Fibroblast of the aortic adventitia (primary cell): ENCODE measurements at places on chromosomes 11 and 22.

DNA sequence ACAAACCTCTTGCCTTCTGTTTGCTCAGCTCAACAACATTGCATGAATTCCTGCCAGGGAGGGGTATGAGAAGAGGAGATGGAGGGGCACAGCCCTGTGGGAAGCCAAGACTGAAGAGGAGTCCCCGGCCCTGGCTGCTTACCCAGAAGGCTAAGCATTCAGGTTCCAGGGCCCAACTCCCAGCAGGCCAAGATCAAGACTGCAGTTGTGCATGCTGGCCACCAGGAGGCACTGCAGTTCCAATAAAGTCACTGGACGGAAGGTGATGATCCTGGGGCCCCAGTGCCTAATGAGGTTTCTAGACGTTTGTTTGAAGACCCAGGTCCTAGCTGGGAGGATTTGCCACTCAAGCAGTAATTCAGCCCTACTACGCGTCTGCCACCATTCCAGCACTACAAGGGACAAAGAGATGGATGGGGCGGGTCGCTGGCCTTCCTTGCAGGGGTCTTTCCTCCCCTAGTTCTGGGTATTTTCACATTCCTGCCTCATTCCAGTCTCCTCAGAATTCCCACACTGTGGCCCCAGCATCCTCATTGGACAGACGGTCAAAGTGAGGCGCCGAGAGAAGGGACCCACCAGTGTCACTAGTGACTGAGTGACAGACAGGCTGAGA lies 23.6 kb downstream of the ALX4 start:
- peak; percentile 58 for DNase-seq

- DNase-seq: peak; percentile 9
Observed at GRCh38 chr11:62324731-62325556, 12.3 kb upstream of the ASRGL1 start.

DNA sequence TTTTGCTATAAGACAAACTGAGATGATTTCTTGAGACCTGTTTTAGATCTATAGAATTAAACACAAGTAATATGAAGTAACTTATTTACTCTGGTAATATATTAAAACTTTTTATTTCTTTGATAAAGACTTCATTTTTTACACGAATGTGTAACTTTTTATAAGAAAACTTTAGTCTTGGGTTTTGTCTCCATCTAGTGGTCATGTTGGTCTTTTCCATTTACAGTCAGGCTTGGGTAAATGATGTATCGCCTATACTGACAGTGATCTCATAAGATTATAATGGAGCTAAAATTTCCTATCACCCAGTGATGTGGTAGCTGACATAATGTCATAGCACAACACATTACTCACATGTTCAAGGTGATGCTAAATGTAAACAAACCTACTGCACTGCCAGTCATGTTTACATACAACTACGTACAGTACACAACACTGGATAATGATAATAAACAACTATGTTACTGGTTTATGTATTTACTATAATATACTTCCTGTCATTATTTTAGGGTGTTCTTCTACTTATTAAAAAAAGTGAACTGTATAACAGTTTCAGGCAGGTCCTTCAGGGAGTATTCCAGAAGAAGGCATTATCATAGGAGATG lies 7.5 kb upstream of the C11orf97 start:
- DNase-seq: peak; percentile 81

DNA sequence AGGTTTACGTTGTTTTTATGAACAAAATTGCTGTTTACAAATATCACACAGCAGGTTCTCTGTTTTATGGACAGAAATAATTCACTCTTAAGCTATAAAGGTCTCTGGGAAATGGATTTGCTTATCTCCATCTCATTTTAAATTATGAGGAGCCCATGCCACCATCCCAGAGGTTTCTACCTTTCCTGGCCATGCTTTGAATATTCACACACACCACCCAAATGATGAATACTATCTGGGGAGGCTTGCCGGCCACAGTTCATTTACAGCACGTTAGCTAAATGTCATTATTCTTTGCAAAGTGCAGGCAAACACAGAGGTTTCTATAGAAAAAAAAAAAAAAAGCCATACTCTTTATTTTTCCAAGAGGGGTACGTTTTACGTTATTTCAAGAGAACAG lies 1446.7 kb downstream of the FAM181B start:
- DNase-seq: no peak

- DNase-seq: peak; percentile 43
Observed at GRCh38 chr11:69700278-69701140, 3.3 kb downstream of the FGF19 start.

DNA sequence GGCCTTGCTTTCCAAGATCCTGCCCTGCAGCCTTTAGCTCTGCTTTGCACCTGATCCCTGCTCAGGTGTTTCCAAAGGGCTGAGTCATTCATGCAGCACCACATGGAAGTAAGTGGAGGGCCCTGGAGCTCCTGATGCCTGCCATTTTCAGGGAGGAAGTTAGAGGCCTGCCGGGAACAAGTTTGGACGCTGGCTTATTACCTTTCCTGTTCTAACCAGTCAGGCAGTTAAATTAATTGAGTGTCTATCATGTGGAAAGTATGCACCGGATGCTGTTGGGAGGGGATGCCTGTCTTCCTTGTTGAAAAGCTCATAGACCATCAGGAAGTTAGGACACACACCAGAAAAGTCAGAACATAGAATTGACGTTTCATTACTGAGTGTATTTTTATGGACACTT lies 73.7 kb upstream of the PLET1 start:
- no peak for DNase-seq

GRCh38 chr22:35838855-35839576 lies 121.3 kb downstream of the APOL5 start:
- peak; percentile 85 for DNase-seq

- no peak for DNase-seq
Observed at GRCh38 chr11:69377029-69377952, 83.3 kb downstream of the MYEOV start.

- no peak for DNase-seq
Observed at GRCh38 chr11:44943118-44943517, 7.6 kb downstream of the TP53I11 start.

DNA sequence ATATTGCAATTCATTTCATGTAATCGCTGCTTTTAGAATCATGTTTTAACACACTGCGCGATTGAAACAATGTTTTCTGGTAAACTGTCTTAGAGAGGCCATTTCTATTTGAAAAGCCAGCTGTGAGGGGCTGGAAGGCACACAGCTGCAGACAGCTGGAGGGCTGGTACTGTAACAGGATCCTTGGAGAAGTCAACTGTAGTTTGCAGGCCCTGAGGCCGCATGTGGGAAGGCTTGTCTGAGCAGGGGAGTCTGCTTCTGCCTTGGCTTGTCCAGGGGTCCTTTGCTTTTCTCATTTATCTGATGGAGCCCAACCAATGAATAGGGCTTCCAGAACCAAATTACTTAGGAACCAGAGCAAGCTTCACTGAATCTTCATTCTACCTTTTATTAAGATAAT lies 313.5 kb downstream of the BLID start:
- no peak for DNase-seq

DNA sequence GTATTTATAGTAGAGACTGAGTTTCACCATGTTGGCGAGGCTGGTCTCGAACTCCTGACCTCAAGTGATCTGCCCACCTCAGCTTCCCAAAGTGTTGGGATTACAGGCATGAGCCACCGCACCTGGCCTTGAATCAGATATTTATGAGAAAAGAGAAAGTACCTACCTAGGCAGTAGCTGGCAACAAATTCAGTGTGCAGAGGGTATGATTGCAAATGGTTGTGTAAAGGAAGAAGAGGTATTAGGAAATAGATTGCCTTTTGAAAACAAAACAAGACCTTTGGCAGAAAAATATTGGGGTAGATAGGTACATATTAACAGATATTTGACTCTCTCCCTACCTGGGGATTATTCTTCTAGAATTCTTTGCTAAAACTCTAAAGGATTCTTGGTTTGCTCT lies 38.5 kb upstream of the LIN7C start:
- DNase-seq: no peak

DNA sequence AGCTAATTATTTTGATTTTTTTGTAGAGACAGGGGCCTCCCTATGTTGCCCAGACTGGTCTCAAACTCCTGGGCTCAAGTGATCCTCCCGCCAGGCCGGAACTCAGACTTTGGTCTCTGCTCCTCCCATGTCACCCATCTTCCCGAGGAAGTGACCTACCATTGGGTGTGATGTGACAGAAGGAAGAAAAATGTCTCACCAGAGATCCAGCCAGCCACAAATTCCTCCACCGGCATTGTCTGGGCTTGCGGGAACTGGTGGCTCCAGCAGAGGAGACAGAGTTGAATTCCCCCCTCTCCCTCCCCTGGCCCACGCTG lies 772 bp downstream of the SLC25A45 start:
- peak; percentile 56 for DNase-seq

GRCh38 chr11:93907901-93908300 lies 57.5 kb upstream of the VSTM5 start:
- no peak for DNase-seq

DNA sequence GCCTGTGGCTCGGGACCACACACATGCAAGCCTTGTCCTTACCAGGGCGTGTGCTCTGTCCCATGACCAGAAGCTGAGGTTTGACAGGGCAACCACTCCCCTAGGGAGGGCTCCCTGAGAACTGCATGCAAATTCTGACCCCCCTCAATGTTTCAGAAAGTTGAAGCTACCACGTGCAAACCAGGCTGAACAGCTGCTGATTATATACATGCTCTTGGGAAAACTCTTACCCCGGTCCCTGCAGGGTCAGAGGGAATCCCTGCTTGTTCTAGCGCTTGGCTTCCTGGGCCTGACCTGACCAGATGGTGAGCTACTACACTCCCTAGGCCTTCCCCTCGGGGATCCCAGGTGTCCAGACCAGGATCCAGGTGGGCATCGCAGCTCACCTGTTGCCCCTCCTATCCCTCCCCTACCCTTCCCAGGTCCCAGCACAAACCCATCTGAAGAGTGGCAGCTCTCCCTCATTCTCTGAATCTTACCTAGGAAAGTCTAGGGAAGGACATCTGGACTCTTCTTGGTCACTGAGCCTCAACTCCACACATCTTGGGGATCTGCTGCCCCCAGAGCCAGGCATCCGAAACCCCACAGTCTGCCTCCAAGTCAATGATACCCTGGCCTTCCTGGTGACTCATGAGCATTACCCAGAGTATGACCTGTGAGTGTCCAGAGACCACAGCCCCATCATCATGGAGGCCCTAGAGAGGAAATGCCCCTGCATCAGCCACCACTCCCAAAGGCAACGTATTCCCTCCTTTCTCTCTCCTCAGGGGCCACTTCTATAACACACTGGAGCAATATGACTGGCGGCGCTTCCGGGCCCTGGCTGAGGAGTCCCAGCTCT lies 61.5 kb downstream of the BTG4 start:
- DNase-seq: no peak

DNA sequence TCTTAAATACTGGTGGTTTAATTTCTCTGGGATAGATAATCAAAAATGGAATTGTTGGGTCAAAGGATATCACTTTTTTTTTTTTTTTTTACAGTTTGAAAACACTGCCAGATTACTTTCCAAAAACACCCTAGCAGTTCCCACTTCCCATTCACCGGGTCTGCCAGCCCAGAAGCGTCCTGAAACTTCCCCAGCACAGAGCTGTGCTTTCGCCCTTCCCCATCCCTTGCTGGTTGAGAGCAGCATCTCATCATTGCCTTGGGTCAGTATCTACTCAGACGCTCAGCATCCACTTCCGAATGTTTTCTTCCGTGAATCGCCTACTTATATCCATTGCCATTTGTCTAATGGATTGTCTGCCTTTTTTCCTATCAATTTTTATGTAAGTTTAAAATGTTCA lies 5.5 kb downstream of the CERK start:
- DNase-seq: no peak

GRCh38 chr11:73218106-73218829 lies at the start of gene P2RY2:
Gene P2RY2, plus strand, starts transcription at chr11:73218281. Its CDS starts 15,879 bp downstream, at chr11:73234160.
- DNase-seq: no peak

DNA sequence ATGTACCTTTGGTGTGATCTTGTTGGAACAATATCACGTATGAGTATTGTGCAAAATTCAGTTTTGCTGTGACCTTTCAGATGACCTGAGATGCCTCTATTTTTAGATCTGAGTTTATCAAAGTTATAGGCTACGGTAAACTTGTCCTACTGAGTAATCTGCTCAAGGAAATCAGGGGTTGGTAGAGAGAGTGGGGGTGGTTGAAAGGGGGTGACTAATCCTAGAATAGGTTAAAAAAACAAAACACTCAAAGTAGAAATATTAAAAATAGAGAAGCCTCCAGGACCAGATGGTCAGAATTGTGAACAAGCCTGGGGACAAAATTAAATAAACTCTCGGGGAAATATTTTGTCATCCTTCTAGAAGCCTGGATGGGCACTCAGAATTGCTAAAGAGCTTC lies 59.9 kb upstream of the C11orf87 start:
- no peak for DNase-seq

DNA sequence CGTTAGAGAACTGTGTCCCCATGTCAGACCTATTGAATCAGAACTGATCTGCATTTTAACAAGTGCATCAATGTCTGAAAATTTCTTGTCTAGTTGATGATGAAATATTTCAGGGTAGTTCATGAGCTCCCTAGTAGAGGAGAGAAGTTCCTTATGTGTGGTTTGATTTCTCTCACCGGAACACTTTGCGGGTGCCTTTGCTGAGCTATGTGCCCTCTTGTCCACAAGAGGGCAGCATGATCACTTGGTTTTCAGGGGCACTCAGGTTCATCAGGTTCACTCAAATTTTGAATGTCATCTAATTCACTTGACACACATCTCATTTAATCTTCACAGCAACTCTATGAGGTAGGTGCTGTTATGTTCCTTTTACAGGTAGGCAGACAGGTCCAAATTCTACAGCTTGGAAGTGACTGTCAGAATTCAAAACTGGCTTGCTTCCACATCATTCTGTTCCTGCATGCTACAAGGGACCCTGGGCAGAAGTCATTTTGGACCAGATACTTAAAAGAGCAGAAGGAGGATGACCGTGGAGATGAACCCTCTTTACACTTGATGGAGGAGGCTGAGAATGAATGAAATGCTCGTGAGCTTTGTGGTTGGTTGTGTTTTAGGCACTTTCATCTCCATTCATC lies 55.6 kb downstream of the P4HA3 start:
- DNase-seq: peak; percentile 78

- DNase-seq: no peak
Observed at GRCh38 chr11:41579546-41579945, 120.1 kb upstream of the LRRC4C start.

DNA sequence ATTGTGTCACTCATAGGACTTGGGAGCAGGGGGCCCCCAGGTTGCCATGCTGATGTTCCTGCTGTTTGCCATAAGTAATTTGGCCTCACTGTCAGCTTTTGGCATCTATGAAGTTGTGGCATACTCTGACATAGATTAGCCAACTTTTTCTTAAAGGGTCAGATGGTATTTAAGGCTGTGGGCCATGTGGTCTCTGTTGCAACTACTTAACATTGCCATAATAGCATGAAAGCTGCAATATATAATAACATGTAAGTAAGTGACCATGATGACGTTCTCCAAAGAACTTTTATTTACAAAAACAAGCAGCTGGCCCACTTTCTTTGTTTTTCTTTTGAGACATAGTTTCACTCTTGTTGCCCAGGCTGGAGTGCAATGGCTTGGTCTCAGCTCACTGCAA lies 2.2 kb upstream of the TMEM216 start:
- DNase-seq: no peak
